Epithelial cell of alveolus of lung (primary cell): ENCODE measurements at places on chromosomes 16 and 17. TPM values are rescaled to one million over a fixed set of nuclear protein-coding genes. Genes with fewer than 3 reads are reported as not detected.

The CDH13 gene
- 27.8 and 77.7 TPM in 2 replicates for total RNA-seq

The EFTUD2 gene
- 70.3 and 76.9 TPM in 2 replicates for total RNA-seq

The STAC2 gene
- total RNA-seq, result under 0.01 TPM in 1 of 2 replicates, not detected in the other

The MT1M gene
- 10.9 and 12.5 TPM in 2 replicates for total RNA-seq

The MAPK7 gene
- total RNA-seq, result 21.1 and 42.6 TPM in 2 replicates

The ACSM2A gene
- total RNA-seq, result not detected in 2 replicates

The KIFC3 gene
- total RNA-seq, result 23.8 and 54.2 TPM in 2 replicates

The KRT28 gene
- total RNA-seq, result not detected in 2 replicates

The CLEC18A gene
- 0.08 and 0.13 TPM in 2 replicates for total RNA-seq

The MLLT6 gene
- 15.4 and 37.1 TPM in 2 replicates for total RNA-seq

The C17orf107 gene
- 0.80 and 7.0 TPM in 2 replicates for total RNA-seq

The DNAI2 gene
- not detected in 2 replicates for total RNA-seq

The TMEM100 gene
- total RNA-seq, result 9.8 and 101 TPM in 2 replicates

The SLC16A5 gene
- 12.7 and 19.1 TPM in 2 replicates for total RNA-seq

The ZG16B gene
- 1.4 TPM in 1 of 2 replicates, not detected in the other for total RNA-seq

The GFAP gene
- 0.08 and 0.26 TPM in 2 replicates for total RNA-seq

The DNAAF8 gene
- under 0.01 and 0.08 TPM in 2 replicates for total RNA-seq

The ESRP2 gene
- total RNA-seq, result 0.52 TPM in 1 of 2 replicates, not detected in the other

The ABCC3 gene
- total RNA-seq, result 5.2 and 13.9 TPM in 2 replicates

The KLHL10 gene
- total RNA-seq, result not detected in 2 replicates

The SPDYE4 gene
- total RNA-seq, result not detected in 2 replicates

The CSH2 gene
- total RNA-seq, result not detected in 2 replicates

The TNP2 gene
- not detected in 2 replicates for total RNA-seq

The CENPN gene
- total RNA-seq, result 6.4 and 27.4 TPM in 2 replicates

The NME2 gene
- total RNA-seq, result 673 and 883 TPM in 2 replicates

The KRTAP4-3 gene
- total RNA-seq, result not detected in 2 replicates
